ENCODE measurements at places on chromosomes 6 and 20.
A peak's percentile ranks its signal among the peaks of the same experiment; 100 is the strongest.

- DNase-seq, result no peak
- H3K4me1 ChIP-seq, result no peaks in the 10 kb centered on the region
- H3K4me3 ChIP-seq, result no peak overlapping the region
- no peaks in the 10 kb centered on the region for H3K36me3 ChIP-seq
- H3K27me3 ChIP-seq, result no peaks in the 10 kb centered on the region
These were observed 288.0 kb upstream of the AGPAT4 start for GRCh38 chr6:161561908-161562307.

- H3K4me1 ChIP-seq, result no peaks in the 10 kb centered on the region
- DNase-seq, result no peak
- H3K27ac ChIP-seq, result no peak overlapping the region
- H3K36me3 ChIP-seq, result no peaks in the 10 kb centered on the region
- H3K27me3 ChIP-seq, result no peaks in the 10 kb centered on the region
These were observed 164.8 kb upstream of the BMP5 start for GRCh38 chr6:56040223-56040622.

GRCh38 chr20:44083220-44083933 is 103.6 kb downstream of the JPH2 start:
- H3K36me3 ChIP-seq, result no peaks in the 10 kb centered on the region
- peaks cover 6% of the 10 kb centered on the region for H3K27me3 ChIP-seq
- DNase-seq, result no peak

DNA sequence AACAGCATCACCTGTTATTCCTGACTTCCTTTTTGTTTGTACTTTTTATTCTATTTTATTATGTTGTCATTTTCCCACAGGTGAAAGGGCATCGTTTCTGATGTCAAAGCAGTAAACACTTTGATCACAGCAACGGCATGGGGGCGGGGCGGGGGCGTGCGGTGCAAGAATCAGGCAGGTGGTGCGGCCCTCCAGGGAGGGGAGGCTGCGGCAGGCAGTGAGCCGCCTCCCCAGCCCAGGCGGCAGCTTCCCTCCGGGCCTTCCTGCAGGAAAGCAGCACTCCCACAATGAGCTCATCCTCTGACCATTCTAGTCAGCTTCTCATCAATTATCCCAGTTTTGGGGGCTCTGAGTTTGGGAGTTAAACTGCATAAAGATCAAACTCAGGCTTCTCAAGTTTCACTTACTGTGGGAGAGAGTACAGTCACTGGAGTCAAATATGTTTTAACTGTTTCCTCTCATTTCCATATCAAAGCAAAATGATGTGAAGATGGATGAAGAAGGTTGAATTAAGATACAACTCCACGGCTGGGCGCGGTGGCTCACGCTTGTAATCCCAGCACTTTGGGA is 608.4 kb upstream of the AGPAT4 start:
- H3K27me3 ChIP-seq, result no peaks in the 10 kb centered on the region
- DNase-seq, result no peak
- H3K4me1 ChIP-seq, result no peaks in the 10 kb centered on the region
- H3K4me3 ChIP-seq, result no peak overlapping the region
- no peaks in the 10 kb centered on the region for H3K36me3 ChIP-seq

DNA sequence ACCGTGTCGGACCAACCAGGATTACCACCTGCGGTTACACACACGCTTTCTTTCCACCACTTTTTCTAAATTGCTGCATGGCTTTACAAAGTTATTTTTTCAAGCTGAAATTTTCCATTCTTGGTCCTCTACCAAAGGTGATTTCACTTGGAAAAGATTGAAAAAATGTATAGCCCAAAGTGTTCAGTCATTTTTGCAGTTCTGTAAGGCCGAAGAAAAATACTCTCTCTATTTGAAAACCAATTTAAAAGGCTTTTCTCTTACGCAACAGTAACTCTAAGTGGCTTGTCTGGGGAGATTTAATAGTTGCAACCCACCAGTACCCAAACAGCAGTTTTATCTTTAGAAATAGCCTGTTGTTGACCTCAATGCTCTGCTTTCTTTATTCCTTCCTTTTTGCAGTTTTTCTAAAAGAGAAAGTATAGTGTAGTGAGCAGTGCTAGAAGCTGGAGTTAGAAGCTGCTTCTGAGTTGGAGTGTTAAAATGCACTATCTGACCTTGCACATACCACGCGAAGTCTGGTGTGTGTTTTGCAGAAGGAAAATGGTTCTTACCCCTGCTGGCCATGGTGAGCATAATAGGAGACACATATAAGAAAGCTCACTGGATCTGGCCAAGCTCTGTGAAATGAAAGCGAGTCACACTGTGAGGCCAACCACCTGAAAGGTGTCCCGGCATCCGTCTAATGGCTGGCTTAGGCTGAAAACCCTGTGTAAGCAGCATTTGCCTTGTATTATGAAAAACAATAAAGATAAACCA is 271.6 kb upstream of the PRND start:
- no peak overlapping the region for H3K27ac ChIP-seq
- DNase-seq, result no peak
- H3K27me3 ChIP-seq, result peaks cover 5% of the 10 kb centered on the region
- no peaks in the 10 kb centered on the region for H3K36me3 ChIP-seq
- H3K4me1 ChIP-seq, result no peaks in the 10 kb centered on the region

DNA sequence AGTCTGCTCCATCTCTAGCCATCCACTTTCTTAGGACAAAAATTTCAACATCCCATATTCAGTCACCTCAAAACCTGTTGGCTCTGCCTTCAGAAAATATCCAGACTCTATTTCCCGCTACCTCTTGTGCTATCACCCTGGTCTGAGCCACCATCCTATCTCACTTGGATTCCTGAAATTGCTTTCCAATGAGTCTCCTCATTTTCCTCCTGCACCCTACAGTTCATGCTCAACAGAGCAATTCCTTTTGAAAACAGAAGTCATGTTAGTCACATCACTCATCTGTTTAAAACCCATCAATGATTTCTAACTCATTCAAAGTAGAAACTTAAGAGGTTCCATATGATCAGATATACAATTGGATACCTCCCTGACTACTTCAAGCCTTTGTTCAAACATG is 229.9 kb downstream of the ADGRG6 start:
- H3K4me1 ChIP-seq, result no peaks in the 10 kb centered on the region
- peaks cover 13% of the 10 kb centered on the region for H3K27me3 ChIP-seq
- no peak for DNase-seq

DNA sequence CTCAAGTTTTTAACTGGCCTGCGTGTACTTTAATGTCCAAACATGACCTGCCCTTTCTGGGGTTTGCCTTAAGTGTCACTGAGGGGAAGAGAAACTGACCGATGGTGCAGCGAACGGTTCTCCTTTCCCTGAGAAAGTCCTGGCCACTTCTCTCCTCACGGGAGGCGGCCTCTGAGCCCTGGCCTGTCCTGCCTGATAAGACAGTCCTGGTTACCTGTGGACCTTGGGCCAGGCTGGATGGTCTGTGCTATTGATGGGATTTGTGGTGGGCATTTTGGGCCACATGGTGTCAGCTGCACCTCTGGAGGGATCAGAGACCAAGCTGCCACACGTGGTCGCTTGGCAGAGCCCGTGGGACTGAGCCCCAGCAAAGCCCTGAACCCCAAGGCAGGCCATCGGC is 11.6 kb upstream of the NTSR1 start:
- no peak overlapping the region for H3K27ac ChIP-seq
- H3K36me3 ChIP-seq, result no peaks in the 10 kb centered on the region
- no peak for DNase-seq
- H3K27me3 ChIP-seq, result peaks cover 17% of the 10 kb centered on the region

DNA sequence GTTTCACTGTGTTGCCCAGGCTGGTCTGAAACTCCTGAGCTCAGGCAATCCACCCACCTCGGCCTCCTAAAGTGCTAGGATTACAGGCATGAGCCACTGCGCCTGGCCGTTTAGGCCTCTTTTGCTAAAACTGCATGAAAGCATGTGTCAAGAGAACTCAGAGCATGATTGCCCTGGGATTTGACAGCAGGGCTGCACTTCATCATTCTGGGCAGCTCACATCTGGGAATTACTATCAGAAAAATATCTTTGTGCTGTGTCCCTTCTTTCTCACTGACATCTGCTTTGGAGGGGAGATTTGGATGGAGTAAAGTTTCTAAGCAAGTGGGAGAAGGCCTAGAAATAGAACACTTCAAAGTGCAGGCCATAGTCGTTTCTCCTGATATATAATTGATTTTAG is 59.6 kb upstream of the EIF2S2 start:
- H3K4me1 ChIP-seq, result no peaks in the 10 kb centered on the region
- H3K27me3 ChIP-seq, result peaks cover 4% of the 10 kb centered on the region
- no peak for DNase-seq

DNA sequence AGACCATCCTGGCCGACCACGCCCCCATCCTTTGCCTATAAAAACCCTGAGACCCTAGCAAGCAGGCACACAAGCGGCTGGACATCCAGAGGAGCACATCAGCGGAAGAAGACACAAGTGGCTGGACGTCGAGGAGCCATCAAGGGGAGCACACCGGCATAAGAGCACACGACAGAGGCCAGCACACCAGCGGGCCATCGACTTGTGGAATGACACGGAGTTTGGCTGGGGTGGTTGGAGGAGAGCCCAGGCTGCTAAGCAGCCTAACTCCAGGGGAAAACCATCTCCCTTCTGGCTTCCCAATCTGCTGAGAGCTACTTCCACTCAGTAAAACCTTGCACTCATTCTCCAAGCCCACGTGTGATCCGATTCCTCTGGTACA is 44.8 kb upstream of the BCLAF1 start:
- no peak overlapping the region for H3K4me3 ChIP-seq
- DNase-seq, result no peak
- no peak overlapping the region for H3K27ac ChIP-seq
- H3K4me1 ChIP-seq, result no peaks in the 10 kb centered on the region
- no peaks in the 10 kb centered on the region for H3K36me3 ChIP-seq

- H3K27ac ChIP-seq, result no peak overlapping the region
- no peaks in the 10 kb centered on the region for H3K27me3 ChIP-seq
- no peak overlapping the region for H3K4me3 ChIP-seq
- H3K36me3 ChIP-seq, result peaks cover 20% of the 10 kb centered on the region
- no peak for DNase-seq
These were observed 75.9 kb downstream of the DHX35 start for GRCh38 chr20:39038047-39038446.

GRCh38 chr20:10540636-10541493 is 105.8 kb downstream of the SLX4IP start:
- H3K36me3 ChIP-seq, result peaks cover 6% of the 10 kb centered on the region
- peaks cover 17% of the 10 kb centered on the region for H3K4me1 ChIP-seq
- no peak overlapping the region for H3K4me3 ChIP-seq
- H3K27me3 ChIP-seq, result no peaks in the 10 kb centered on the region

GRCh38 chr6:43120101-43120763 is 44.1 kb downstream of the PTK7 start:
- H3K4me1 ChIP-seq, result no peaks in the 10 kb centered on the region
- H3K27ac ChIP-seq, result no peak overlapping the region
- H3K4me3 ChIP-seq, result no peak overlapping the region
- peaks cover 12% of the 10 kb centered on the region for H3K27me3 ChIP-seq
- no peaks in the 10 kb centered on the region for H3K36me3 ChIP-seq
- no peak for DNase-seq

DNA sequence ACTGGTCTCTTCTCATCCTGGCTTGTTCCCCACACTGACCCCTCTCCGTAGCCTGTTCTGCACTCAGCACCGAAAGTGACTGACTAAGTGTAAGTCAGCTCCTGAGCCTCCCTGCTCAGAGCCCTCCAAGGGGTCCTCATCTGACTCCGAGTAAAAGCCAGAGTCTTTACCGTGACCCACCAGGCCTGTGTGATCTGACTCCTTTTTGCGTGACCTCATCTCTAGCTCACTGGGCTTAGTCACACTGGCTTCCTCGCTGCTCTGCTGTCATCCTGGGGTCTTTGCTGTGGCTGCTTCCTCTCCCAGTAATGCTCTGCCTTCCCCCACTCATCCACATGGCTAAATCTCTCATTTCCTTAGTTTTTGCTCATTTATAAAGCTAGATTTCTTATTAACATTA is 116.6 kb downstream of the PLCB4 start:
- no peak overlapping the region for H3K4me3 ChIP-seq
- no peaks in the 10 kb centered on the region for H3K36me3 ChIP-seq
- no peaks in the 10 kb centered on the region for H3K27me3 ChIP-seq
- H3K4me1 ChIP-seq, result no peaks in the 10 kb centered on the region

- H3K36me3 ChIP-seq, result no peaks in the 10 kb centered on the region
- no peak for DNase-seq
- H3K4me3 ChIP-seq, result no peak overlapping the region
- H3K4me1 ChIP-seq, result peaks cover 21% of the 10 kb centered on the region
- H3K27ac ChIP-seq, result no peak overlapping the region
- peaks cover 2% of the 10 kb centered on the region for H3K27me3 ChIP-seq
These were observed 24.6 kb upstream of the PPP1R14C start for GRCh38 chr6:150118203-150118602.

GRCh38 chr6:84249724-84250123 is 22.3 kb upstream of the CEP162 start:
- DNase-seq, result no peak
- peaks cover 2% of the 10 kb centered on the region for H3K4me1 ChIP-seq
- H3K4me3 ChIP-seq, result no peak overlapping the region
- H3K27ac ChIP-seq, result no peak overlapping the region

DNA sequence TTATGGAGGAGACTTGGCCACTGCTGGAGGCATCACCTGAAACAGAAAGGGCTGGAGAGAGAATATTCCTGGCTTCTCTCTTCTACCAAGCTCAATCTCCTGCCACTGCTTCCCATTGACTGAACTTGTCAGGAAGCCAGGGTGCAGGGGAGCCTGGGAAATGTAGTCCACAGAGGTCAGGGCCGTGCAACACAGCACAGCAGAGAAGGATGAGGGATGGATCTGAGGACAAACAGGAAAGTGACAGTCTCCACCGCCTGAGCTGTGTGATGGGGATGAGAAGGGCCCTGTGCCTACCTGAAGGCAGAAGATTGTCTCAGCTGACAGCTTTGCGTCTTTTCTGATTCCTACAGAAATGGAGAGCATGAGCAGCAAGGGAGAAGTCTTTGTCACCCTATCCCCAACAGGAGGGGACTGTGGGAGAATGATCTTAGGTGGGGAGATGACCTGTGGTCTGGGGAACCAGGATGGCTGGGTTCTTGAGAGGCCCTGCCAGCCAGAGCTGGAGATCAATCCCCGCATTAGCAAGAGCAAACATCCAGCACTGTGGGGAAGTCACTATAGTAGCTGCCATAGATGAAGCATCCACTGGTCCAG is 114.2 kb downstream of the SNX5 start:
- H3K27ac ChIP-seq, result no peak overlapping the region
- H3K36me3 ChIP-seq, result no peaks in the 10 kb centered on the region
- no peak for DNase-seq
- H3K4me3 ChIP-seq, result no peak overlapping the region
- H3K4me1 ChIP-seq, result peaks cover 44% of the 10 kb centered on the region
- H3K27me3 ChIP-seq, result no peaks in the 10 kb centered on the region

DNA sequence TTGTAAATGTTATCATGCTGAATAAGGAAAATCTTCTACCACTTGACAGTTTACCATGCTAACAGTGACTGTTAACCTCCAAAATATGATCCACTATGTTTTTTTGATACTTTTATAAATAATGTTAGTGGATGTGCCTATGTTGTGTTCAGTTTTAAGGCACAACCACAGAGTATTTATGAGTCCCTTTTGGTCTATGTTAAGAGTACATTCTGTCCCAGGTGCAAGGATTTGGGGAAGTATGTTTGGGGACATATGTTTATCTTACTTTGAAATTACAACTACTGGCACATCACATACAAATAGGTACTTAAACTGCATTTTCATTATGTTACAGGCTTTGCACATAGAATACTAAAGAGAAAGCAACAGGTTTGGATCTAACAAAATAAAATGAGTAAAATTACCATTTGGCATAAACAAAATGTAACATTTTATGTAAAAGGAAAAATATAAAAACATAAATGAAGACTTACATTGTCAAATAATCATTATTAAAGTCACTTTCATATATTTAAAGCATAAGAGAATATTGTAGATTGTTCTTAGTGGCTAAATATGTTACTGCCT is 71.2 kb downstream of the SESN1 start:
- peak overlapping the region; percentile 7 for H3K27ac ChIP-seq
- peaks cover 12% of the 10 kb centered on the region for H3K4me1 ChIP-seq
- DNase-seq, result no peak
- H3K36me3 ChIP-seq, result peaks cover 2% of the 10 kb centered on the region
- no peak overlapping the region for H3K4me3 ChIP-seq
